ENCODE measurements at places on chromosomes 16 and 17.

- ATAC-seq: no peak
Measured at GRCh38 chr16:5751216-5751615, 653.6 kb upstream of the EEF2KMT start.

DNA sequence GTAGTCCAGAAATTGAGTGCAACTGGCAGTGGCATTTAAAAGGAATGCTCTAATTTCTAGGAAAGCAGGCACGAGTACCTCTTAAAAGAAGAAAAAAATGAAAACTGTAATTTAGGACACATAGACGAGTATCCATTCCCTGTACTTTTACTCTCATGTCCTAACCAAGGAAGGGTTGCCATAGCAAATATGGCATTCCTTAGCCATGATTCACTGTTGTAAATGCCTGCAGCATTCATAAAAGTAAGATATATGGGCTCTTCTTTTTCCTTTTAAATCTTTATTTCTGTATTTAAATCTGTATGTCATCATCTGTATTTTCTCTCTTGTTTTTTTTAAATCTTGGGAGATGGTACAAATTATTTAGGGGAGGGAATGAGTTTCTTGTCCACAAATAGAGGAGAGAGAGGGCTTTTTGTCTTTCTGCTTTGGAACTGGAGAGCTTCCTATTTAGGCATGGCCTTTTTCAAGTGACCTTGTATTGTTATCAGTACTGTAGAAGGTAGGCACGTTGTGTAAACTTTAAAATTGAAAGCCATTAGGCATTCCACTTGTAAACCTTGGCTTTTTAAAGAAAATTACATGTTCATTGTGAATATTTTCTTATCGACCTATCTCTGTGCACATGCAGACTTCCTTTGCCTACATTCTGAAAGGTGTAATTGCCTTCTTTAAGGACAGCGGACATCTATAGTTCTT is 50.0 kb downstream of the TENT4B start:
- peak; percentile 72 for ATAC-seq

DNA sequence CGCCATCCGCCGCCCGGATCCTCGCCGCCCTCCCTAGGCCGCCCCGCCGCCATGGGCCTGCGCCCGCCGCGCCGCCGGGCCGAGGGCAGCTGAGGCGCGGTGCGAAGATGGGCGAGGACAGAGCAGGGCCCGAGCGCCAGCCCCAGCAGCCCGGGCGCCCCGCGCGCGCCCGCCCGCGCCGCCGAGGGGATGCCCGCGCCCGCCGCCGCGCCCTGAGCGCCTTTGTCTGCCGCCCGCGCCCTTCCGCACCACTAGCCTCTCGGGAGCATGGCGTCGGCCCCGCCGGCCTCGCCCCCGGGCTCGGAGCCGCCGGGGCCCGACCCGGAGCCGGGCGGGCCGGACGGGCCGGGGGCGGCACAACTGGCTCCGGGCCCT is 278 bp downstream of the RAB11FIP3 start:
- ATAC-seq: peak; percentile 40

DNA sequence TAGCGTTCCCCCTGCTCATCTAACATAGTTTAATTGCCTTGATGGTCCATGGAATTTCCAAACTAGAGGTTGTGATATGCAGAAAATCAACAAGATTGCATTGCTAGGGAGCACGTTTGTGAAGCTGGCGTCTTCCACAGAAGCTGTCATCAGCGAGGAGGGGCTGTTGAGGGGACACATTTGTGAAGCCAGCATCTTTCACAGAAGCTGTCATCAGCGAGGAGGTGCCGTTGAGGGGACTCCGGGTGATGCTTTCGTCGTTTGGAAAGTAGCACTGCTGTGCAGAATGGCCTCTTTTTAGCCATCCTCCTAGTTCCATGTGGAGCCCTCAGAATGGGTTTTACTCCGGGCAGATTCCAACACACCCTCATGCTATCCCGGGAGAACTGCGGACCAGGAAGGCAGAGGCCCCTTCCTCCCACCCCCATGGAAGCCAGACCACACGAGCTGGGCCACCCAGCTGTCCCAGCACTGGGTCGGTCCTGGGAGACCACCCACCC is 119.6 kb upstream of the CHMP6 start:
- peak; percentile 7 for ATAC-seq

GRCh38 chr17:64390044-64390443 is 616 bp downstream of the PECAM1 start:
- no peak for ATAC-seq

- ATAC-seq: no peak
Measured at GRCh38 chr17:27569257-27569722, 61.7 kb upstream of the LGALS9 start.

- no peak for ATAC-seq
Measured at GRCh38 chr17:65729207-65729606, 167.8 kb upstream of the AXIN2 start.

DNA sequence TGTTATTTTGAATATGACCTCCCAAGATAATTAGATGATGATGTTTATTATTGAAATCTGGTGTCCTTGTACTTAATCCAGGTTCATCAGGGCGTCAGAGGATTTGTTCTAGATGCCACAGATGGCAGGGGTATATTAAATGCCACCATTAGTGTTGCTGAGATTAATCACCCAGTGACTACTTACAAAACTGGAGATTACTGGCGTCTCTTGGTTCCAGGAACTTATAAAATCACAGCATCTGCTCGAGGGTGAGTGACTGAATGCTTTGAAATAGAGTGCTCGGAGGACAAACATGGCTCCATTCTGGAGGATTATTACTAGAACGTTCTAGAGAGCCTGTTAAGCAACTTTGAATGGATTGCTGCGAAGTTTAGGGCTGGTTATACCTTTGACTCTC is 33.5 kb upstream of the GOSR1 start:
- no peak for ATAC-seq

GRCh38 chr16:83842291-83842690 is 34.5 kb downstream of the HSBP1 start:
- ATAC-seq: no peak

GRCh38 chr17:66268247-66268927 is 34.0 kb upstream of the PRKCA start:
- ATAC-seq: no peak

DNA sequence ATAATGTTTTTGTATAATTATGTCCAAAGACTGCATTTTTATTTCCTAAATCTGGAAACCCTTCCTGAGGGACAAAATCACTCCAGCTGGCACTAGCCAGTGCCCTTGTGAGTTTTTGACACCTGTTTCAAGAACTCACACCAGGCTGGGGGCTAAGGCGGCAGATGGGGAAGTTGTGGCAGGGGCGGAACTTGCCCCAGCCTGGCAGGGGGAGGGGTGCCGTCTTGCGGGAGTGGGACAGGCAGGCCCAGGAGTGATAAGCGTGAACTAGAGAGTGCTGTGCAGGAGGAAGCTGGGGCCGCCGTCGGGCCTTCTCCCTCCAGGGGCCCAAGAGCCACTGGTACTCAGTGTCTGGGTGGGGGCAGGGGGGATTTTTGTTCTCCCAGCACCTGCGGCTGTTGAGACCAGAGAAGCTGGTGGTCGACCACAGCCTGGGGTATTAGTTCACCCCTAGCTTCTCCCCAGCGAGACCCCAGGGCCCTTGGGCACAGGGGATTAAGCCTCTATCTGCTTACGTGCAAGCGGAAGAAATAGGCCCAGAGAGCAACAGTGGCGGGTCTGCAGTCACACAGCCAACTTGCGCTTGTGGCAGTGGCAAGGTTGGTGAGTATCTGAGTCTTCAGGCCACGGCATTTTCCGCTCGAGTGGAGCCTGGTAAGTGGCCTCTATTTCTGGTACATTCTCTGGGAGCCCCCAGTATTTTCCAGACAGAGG is 40.2 kb upstream of the PLCG2 start:
- ATAC-seq: no peak

DNA sequence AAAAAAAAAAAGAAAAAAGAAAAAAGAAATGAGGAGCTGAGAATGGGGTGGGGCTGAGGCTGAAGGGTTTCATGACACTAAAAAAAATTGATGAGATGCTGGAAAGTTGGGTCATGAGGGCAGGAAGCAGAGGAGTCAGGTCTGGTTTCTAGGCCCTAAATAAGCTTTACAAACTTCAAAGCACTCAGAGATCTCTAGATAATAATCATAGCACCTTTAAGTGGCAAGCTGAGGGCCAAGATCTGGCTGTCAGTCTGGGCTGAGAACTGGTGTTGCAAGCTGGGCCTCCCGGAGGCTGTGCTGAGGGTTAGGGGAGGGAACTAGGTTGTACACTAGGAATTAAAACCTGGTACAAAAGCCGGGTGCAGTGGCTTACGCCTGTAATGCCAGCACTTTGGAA is 6.4 kb downstream of the ZNF764 start:
- no peak for ATAC-seq

DNA sequence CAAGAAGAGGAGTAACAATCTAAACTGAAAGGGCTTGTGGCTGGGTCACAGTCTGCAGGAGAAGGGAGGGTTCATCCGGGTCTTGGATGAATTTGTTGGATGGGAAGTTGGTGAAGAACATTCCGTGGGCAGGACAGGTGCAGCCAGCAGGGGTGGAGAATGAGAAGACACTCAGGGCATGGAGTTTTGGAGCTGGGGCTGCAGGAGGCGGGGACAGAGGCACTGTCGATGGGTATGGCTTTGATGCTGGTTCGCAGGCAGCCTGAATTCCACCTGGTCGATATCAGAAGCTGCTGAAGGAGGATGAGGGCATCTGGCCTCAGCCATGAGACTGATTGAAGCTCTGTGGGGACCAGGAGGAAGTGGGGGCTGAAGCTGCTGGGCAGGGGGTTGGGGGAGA is 36.1 kb upstream of the CBFA2T3 start:
- no peak for ATAC-seq

DNA sequence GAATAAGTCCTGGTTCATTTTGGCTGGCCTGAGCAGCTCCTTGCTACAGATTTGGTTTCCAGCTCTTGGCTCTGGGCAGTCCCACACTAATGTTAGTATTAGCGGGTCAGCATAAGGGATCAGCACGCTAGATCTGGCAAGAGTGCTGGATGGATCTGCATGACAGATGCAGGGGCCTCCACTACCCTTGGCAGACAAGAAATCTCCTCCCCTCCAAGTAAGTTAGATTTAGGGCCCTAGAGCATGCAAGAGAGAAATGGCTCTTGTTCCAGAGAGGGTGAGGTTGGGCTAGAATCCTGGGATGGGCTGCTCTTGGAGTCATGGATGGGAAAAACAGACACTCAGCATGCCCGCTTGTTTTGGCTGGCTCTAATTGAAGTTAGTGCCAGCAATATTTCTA is 414.3 kb downstream of the RBFOX1 start:
- no peak for ATAC-seq
